ENCODE measurements at places on chromosomes 1 and 21. TPM values are rescaled to one million over a fixed set of nuclear protein-coding genes. Genes with fewer than 3 reads are reported as not detected.

The CYP2J2 gene
- 0.19 TPM for total RNA-seq

The OR6K3 gene
- 0.19 TPM for total RNA-seq

The LCE2C gene
- total RNA-seq = not detected

The ZBTB8B gene
- under 0.01 TPM for total RNA-seq

The C1orf216 gene
- total RNA-seq = 15.4 TPM

The OR2T35 gene
- not detected for total RNA-seq

The RIPPLY3 gene
- total RNA-seq = not detected

The ALX3 gene
- not detected for total RNA-seq

The AMPD1 gene
- total RNA-seq = not detected

The PRR9 gene
- total RNA-seq = not detected

The OBSCN gene
- total RNA-seq = 3.6 TPM

The GJB4 gene
- not detected for total RNA-seq

The CLDN8 gene
- total RNA-seq = not detected

The LIN28A gene
- total RNA-seq = not detected

The KIF2C gene
- 16.7 TPM for total RNA-seq

The C1orf56 gene
- total RNA-seq = 2.5 TPM

The KCNJ9 gene
- not detected for total RNA-seq

The OR4F29 gene
- total RNA-seq = 0.65 TPM
